ENCODE measurements at places on chromosomes 3 and 15.

GRCh38 chr3:17038900-17039553 is 154.3 kb downstream of the PLCL2 start:
- DNase-seq = no peak

DNA sequence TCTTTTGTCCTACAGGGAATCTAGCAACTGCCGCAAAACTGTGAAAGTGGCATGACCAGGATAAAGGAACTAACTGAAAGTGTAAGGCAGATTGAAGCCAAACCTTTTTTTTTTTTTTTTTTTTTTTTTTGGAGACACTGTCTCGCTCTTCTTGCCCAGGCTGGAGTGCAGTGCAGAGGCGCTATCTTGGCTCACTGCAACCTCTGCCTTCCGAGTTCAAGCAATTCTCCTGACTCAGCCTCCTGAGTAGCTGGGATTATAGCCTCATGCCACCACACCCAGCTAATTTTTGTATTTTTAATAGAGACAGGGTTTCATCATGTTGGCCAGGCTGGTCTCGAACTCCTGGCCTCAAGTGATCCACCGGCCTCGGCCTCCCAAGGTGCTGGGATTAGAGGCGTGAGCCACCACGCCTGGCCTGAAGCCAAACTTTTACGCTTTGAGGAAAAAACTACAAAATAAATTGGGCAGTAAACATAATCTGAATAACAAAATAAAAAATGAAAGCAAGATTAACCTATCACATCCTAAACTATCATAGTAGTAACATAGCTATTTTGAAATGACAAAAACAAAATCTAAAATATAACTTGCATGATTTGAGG is 9.7 kb downstream of the SLTM start:
- peak; percentile 66 for DNase-seq

GRCh38 chr3:97930018-97930417 is 42.2 kb downstream of the RIOX2 start:
- DNase-seq = no peak

GRCh38 chr3:111072031-111072921 is 660 bp downstream of the NECTIN3 start:
- peak; percentile 19 for DNase-seq

- DNase-seq = no peak
Measured at GRCh38 chr3:66585520-66586095, 84.8 kb upstream of the LRIG1 start.

DNA sequence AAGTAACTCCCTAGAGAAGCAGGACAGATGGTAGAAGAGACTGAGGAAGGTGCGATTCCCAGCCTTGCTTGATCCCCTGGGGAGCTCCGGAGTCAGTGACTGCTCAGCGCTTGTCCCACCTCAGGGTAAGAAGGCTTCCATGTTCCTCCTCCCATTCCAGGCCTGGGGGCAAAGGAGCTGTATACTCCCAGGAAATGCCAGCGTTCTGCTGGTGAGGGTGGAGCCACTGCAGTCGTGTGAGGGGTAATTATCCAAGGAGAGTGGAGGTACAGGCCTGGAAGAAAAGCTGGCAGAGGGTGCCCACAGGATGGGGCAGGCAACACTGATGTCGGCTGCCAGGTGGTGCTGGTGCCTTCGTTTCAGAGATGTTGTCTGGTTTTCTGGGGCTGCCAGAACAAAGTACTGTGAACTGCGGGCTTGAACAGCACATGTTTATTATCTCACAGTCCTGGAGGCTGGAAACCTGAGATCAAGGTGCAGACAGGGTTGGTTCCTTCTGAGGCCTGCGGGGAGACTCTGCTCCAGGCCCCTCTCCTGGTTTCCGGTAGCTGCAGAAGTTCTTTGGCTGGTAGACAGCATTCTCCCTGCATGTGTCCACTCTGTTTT is 12.1 kb upstream of the APBA2 start:
- no peak for DNase-seq

DNA sequence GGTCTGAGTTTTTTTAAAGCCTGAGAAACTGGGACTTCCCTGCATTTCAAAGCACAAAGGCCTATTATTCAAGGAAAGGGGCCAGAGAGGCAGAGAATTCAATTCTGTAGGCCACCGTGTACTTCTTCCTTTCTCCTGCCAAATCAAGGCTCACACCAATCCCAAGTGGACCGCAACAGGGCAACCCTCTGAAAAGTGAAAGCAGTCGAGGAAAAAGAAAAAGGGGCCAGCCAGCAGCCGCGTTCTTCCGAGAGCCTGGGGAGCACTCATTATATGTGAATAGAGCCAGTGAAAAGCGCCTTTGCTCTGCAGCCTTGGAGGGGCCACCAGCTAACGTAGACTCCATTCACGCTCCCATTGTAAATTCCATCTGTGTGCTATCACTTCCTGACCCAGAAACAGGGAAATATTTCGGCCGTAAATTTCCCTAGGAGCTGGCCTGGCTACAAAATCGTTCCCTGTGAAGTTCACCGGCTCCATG is 45.9 kb upstream of the THUMPD3 start:
- DNase-seq = no peak

DNA sequence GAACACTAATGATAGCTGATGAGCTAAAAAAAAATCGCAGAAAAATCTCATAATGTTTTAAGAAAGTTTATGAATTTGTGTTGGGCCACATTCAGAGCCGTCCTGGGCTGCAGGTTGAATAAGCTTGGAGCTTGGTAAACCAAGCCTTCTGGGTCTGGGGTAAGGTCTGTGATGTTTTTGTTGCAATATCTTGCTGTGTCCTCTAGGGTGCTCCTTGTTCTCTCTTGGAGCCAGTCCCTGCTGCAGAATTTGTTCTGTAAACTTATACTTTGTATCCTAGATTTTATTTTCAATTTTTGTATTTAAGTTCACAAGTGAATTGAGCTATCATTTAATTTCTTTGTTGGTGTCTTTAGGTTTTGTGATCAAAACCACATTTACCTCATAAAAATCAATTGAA is 143.7 kb downstream of the NR1D2 start:
- peak; percentile 14 for DNase-seq

All from NCI-H226 (cell line).